GM23338 (cell line): ENCODE measurements at places on chromosomes 6 and 20. TPM values are rescaled to one million over a fixed set of nuclear protein-coding genes. Genes with fewer than 3 reads are reported as not detected.

The TMEM170B gene
- 6.9 and 8.6 TPM in 2 replicates for total RNA-seq

The REM1 gene
- 0.28 TPM in 1 of 2 replicates, not detected in the other for total RNA-seq

The RGS17 gene
- total RNA-seq: 8.3 and 12.1 TPM in 2 replicates

The RAB32 gene
- total RNA-seq: 4.8 and 10.4 TPM in 2 replicates

The SFT2D1 gene
- total RNA-seq: 74.7 and 110 TPM in 2 replicates

The DOP1A gene
- total RNA-seq: 18.6 and 34.4 TPM in 2 replicates

The ZNF165 gene
- 5.5 and 7.6 TPM in 2 replicates for total RNA-seq

The IRF4 gene
- 0.97 and 1.3 TPM in 2 replicates for total RNA-seq

The SLC22A7 gene
- not detected in 2 replicates for total RNA-seq

The DEFB125 gene
- total RNA-seq: not detected in 2 replicates

DNA sequence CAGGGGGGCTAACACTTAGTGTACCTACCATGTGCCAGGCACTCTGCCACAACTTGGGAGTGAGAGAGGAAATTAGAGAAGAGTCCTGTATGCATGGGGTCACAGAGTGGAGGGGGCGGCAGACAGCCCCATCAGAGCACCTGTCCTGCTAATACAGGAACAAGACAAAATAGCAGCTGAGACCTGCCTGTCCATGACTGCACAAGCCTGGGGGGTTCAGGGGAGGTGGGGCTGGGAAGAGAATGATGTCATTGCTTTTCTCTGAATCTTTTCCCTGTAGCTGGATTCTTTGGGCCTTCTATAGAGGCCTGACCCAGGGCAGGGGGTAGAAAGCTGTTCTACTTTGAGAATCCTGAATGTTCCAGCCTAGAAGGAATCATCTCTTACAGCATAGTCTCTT lies 37.4 kb downstream of the FOXP4 start:
- DNase-seq: no peak

GRCh38 chr6:3026791-3027626 lies 27.3 kb downstream of the NQO2 start:
- DNase-seq: no peak

- DNase-seq: no peak
Observed at GRCh38 chr6:83424392-83425018, 6.3 kb downstream of the ME1 start.

GRCh38 chr6:143068001-143068400 lies 7.3 kb downstream of the AIG1 start:
- no peak for DNase-seq

- peak; percentile 88 for DNase-seq
Observed at GRCh38 chr6:122033564-122034181, 365.8 kb upstream of the HSF2 start.

- DNase-seq: peak; percentile 42
Observed at GRCh38 chr6:10854922-10855632, 16.7 kb upstream of the MAK start.

- DNase-seq: no peak
Observed at GRCh38 chr6:11217360-11218101, 14.9 kb downstream of the NEDD9 start.

DNA sequence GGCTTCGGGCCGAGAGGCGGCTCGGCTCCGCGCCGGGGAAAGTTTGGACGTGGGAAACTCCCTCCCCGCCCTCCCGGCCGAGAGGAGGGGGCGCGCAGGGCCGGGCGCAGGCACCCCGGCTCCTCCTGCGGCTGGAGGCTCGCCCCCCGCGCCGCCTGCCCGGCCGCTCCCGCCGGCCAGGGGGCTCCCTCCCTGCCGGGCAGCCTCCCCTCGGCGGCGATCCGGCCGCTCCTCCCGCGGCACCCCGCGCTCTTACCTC lies 370 bp downstream of the CDH22 start:
- no peak for DNase-seq

DNA sequence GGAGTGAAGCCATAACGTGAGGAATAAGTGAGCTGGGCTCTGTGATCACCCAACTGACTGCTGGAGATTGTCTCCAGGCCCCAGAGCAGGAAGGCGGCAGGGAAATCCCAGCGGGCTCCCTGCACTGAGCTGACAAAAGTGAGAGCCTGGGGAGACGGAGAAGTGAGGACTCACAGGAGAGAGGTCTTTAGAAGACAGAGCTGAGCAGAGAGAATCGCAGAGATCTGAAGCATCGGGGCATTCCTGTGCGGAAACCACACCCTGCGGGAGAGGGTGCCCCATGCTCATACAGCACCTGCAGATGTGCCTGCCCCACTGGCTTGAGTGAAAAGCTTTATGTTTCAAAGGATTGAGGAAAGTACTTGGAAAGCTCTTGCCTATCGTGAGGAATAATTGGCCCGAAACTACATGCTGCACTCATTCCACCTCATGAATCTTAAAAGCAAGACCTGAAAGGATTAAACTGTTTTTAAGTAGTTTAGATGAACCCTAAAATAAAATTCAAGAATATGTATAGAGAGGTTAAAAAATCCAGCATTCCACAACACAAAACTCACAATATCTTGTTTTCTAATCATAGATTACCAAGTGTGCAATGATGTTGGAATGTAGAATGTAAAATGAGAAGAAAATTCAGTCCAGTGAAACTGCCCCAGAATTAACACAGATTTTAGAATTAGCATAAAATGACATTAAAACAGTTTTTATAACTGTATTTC lies 17.7 kb upstream of the THBS2 start:
- peak; percentile 36 for DNase-seq

DNA sequence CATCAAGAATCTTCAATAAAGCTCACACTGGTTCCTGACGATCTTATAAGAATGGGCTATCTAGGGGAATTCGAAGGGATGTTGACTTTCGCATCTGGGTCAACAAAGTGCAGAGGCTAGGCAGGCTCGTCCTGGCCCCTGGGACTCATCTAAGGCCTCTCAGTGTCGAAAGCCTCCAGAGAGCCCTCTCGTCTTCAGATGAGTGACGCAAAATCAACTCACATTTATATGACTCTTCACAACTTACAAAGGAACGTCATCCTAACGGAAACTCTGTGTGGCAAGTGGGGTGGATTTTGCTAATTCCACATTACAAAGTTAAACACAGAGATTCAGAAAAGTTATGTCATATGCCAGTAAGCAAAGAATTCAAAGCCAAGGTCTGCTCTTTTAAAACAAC lies 270.5 kb upstream of the EXOC2 start:
- DNase-seq: no peak

GRCh38 chr6:143536461-143536865 lies 24.9 kb upstream of the FUCA2 start:
- peak; percentile 56 for DNase-seq

DNA sequence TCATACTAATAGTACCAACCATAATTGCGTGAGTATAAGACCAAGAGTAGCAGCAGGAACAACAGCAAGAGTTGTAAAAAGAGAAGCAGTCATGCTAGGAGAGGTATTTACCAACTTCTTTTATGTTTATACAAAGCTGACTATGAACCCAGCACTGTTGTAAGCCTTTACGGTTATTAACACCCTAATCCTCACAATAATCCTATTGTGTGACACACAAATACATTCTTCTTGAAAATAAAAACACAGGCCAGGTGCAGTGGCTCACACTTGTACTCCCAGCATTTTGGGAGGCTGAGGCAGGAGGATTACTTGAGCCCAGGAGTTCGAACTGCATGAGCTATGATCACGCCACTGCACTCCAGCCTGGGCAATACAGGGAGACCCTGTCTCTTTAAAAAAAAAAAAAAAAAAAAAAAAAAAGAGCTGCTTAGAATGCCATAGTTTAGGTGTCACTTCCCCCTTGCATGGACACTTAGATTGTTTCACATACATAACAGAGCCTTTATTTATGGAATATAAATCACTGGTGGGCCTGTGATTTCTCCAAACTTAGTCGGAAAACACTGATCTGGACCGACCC lies 20.2 kb downstream of the HCK start:
- no peak for DNase-seq

DNA sequence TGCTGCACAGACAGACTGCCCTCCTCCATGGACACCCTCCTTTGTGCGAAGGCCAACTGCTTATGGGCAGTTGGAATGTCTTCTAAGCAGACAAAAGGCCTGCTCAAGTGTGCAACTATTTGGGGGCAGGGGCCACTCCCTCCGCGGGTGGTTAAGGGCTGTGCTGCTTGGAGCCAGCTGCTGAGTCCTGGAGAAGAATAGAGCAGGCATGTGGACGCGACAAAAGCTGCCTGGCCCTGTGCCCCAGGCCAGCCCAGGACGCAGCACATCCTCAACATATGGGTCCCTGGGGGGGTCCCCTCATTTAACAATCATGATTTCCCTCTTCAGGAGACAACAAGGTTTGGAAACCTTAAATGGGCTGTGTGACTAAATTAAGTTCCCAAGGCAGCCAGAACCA lies 45.5 kb upstream of the ENTPD6 start:
- DNase-seq: no peak

DNA sequence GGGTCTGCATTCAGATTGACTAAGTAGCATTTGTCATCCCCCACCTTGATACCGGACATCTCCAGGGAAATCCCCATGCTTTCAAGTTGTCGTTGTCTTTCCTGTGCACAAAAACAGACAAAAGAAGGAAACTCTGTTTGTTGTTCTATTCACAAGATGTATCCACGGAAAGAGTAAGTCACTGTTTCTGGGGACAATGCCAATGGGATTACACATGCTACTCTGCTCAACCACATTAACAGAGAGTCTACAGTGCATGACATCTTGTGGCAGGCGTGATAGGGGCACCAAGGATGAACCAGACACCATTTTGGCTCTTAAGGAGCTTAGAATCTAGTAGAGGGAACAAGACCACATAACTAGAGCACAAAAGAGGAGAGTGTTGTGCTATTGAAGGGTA lies 124.4 kb upstream of the NUP153 start:
- DNase-seq: no peak

- no peak for DNase-seq
Observed at GRCh38 chr20:57422254-57422653, 31.1 kb downstream of the RBM38 start.
